Thoracic aorta (tissue), 2 donors: ENCODE measurements at places on chromosomes 4 and X. TPM values are rescaled to one million over a fixed set of nuclear protein-coding genes. Genes with fewer than 3 reads are reported as not detected.

The C4orf36 gene
- total RNA-seq = not detected

- no peak for DNase-seq
- no peak overlapping the region for H3K27ac ChIP-seq
- H3K4me1 ChIP-seq = no peaks in the 10 kb centered on the region
- no peaks in the 10 kb centered on the region for H3K27me3 ChIP-seq
- peak overlapping the region; percentile 52 for H3K4me3 ChIP-seq
These were observed 36.5 kb downstream of the SHOX start for GRCh38 chrX:666762-667720.

- no peaks in the 10 kb centered on the region for H3K36me3 ChIP-seq
- DNase-seq = no peak
- no peaks in the 10 kb centered on the region for H3K4me1 ChIP-seq
These were observed 145.7 kb downstream of the AMMECR1 start for GRCh38 chrX:110172215-110172614.

DNA sequence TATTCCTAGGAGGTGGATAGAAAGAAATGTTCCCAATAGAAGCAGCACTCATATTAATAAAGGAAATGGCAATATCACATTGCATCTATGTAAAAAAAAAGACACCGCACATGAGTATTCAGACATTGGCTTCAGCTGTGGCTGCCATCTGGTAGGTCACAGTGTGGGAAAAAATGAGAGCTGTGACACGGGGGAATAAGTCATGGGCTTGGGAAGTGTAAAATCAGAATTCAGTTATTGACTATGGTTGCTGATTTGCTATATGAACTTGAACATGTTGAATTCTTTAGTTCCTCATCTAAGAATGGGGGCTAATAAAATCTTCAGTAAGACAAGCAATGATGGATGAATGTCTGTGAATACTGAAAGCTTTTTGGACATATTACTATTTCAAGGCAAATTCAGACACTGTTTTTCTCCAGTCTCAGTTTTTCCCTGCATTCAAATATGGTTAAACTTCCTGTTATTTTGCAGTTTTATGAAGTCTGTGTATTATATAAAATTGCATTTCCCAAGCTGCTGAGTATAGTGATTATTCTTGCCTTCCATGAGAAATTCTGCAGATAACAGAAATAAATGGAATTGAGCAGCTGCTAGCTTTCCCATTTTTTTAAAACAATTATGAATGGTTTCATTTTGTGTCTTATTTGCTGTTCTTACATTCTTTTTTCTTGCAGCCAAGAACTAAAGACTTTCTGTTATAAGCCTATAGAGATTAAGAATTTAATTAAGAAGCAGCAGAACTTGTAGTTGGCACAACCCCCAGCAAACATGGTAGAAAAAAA is 221.0 kb downstream of the ANKRD50 start:
- DNase-seq = no peak
- no peak overlapping the region for H3K4me3 ChIP-seq
- H3K27me3 ChIP-seq = no peaks in the 10 kb centered on the region
- no peaks in the 10 kb centered on the region for H3K36me3 ChIP-seq

DNA sequence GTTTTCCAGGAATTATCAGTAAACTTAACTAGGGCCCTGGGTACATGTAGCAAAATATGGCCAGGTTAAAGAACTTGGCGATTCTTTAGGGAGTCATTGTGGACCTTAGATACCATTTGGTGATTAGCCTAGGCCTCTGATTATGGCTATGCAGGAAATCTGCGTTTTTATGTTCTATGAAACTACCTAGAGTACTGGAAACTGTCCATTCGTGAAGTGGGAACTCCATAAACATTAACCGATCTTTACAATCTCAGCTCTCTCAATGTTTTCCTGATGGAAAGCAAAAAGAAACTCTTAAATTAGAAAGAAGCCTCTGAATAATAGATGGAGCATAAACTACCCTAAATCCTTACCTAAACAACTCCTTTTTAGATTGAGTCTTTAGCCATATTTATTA is 121.9 kb downstream of the SH3RF1 start:
- no peak overlapping the region for H3K27ac ChIP-seq
- no peaks in the 10 kb centered on the region for H3K27me3 ChIP-seq
- no peak overlapping the region for H3K4me3 ChIP-seq
- DNase-seq = no peak

The AFM gene
- not detected for total RNA-seq

DNA sequence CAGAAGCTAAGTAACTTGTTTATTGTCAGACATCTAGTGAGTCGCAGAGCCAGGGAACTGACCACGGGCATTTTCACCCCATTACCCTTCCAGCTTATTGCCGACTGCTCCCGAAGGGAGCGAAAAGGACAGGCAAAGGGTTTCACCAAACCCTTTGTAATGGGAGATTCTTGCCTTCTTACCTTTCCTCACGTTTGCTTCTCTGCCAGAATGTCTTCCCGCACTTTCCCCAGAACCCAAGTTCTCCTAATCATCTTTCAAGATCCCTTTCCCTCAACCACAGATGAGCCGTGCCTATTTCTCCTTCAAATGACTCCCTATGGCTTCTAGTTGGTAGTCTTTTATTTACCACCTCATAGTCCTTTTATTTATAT is 520 bp upstream of the SRP72 start:
- H3K36me3 ChIP-seq = no peaks in the 10 kb centered on the region
- H3K4me3 ChIP-seq = peak overlapping the region; percentile 87
- H3K4me1 ChIP-seq = peaks cover 27% of the 10 kb centered on the region
- no peaks in the 10 kb centered on the region for H3K27me3 ChIP-seq
- peak overlapping the region; percentile 89 for H3K27ac ChIP-seq

DNA sequence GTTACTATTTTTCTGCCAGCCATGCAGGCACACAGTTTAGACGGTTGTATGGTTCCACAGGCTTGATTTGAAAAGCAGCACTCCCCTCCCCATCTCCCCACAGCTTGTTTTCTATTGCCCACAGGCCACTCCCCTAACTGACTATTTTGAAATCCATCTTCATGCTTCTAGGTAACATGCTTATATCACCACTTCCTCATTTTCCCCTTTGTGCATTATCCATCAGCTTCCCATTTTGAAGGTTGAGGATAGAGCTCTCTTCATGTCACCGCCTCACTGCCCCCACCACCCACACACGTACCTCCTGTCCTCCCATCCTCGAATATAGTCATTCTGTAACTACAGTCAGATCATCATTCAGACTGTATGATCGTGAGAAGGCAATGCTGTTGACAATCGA is 224.7 kb downstream of the MID1 start:
- H3K27ac ChIP-seq = no peak overlapping the region
- H3K4me3 ChIP-seq = no peak overlapping the region
- H3K36me3 ChIP-seq = no peaks in the 10 kb centered on the region
- no peak for DNase-seq
- no peaks in the 10 kb centered on the region for H3K27me3 ChIP-seq

The SNX12 gene
- total RNA-seq = 62.1 TPM

The ABLIM2 gene
- 28.6 TPM for total RNA-seq

- no peaks in the 10 kb centered on the region for H3K36me3 ChIP-seq
- no peaks in the 10 kb centered on the region for H3K4me1 ChIP-seq
- DNase-seq = no peak
- no peak overlapping the region for H3K4me3 ChIP-seq
These were observed 454.9 kb downstream of the PDGFC start for GRCh38 chr4:156516698-156517097.

DNA sequence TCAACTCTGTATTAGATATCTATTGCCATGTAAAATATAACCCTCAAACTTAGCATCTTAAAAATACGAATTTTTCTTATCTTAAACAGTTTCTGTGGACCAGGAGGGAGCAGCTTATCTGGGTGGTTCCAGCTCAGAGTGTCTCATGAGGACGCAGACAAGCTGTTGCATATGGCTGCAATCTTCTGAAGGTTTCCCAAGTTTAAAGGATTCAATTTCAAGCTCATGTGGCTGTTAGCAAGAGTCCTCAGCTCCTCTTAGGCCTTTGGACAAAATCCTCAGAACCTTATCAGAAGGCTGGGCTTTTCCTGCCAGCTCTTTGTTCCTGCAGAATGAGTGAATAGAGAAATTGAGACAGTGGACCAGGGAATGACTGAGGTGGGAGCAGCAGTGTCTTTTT is 2.8 kb upstream of the CTSO start:
- H3K27me3 ChIP-seq = no peaks in the 10 kb centered on the region
- H3K36me3 ChIP-seq = no peaks in the 10 kb centered on the region
- no peaks in the 10 kb centered on the region for H3K4me1 ChIP-seq
- no peak overlapping the region for H3K4me3 ChIP-seq
- no peak for DNase-seq

DNA sequence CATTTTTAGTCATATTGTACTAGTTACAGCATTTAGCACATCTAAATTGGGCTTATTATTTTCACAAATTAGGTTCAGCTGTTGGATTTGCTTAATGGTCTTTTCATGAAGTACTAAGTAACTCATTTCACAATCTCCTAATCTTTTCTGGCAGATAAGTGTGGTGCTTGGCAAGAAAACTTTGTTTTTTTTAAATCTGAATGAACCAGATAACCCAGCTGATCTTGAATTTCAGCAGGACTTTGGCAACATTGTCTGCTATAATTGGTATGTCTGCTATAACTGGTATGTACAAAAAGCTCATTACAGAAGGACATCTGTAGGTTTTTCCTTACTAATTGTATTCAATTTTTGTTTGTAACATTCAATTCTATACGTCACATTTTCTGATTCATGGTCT is 22.7 kb downstream of the WDR19 start:
- no peak for DNase-seq
- H3K4me1 ChIP-seq = peaks cover 11% of the 10 kb centered on the region
- no peaks in the 10 kb centered on the region for H3K27me3 ChIP-seq
- H3K4me3 ChIP-seq = no peak overlapping the region
- H3K27ac ChIP-seq = no peak overlapping the region
- peaks cover 21% of the 10 kb centered on the region for H3K36me3 ChIP-seq

The NEXMIF gene
- 2.2 TPM for total RNA-seq

DNA sequence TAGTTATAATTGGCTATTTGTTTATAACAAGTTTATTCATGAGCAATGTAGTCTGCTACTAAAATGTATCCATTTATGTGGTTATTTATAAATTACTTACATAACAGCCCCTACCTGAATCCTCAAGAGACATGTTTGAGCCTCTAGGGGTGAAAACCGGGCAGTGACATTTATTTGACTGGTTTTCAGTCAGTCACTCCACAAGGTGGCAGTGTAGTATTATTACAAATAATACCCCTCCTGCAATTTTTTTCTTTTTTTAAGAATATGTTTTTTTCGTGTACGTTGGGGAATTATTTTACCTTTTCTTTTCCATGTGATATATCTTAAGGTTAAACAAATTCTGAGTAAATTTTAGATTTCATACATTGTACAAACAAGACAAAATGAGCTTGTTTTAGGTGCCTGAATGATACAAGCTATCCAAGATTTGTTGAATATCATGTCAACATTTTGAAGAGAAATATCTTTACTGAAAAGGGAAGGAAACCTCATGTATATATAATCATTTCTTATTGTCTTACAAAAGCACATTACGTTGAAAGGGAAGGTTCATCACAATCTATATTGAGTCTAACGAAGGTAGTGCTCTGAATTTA is 598.7 kb upstream of the TECRL start:
- H3K27me3 ChIP-seq = no peaks in the 10 kb centered on the region
- no peak overlapping the region for H3K4me3 ChIP-seq
- no peak for DNase-seq
- H3K27ac ChIP-seq = no peak overlapping the region

The OTUD6A gene
- not detected for total RNA-seq

GRCh38 chr4:108502356-108502755 is 118.0 kb upstream of the RPL34 start:
- no peak overlapping the region for H3K4me3 ChIP-seq
- H3K4me1 ChIP-seq = no peaks in the 10 kb centered on the region
- H3K36me3 ChIP-seq = no peaks in the 10 kb centered on the region
- H3K27me3 ChIP-seq = no peaks in the 10 kb centered on the region
- DNase-seq = no peak
- H3K27ac ChIP-seq = no peak overlapping the region

GRCh38 chr4:153142700-153143438 is 61.4 kb upstream of the TRIM2 start:
- H3K27ac ChIP-seq = no peak overlapping the region
- H3K4me3 ChIP-seq = peak overlapping the region; percentile 63
- no peaks in the 10 kb centered on the region for H3K27me3 ChIP-seq
- peak; percentile 28 for DNase-seq
- H3K4me1 ChIP-seq = no peaks in the 10 kb centered on the region
- no peaks in the 10 kb centered on the region for H3K36me3 ChIP-seq

DNA sequence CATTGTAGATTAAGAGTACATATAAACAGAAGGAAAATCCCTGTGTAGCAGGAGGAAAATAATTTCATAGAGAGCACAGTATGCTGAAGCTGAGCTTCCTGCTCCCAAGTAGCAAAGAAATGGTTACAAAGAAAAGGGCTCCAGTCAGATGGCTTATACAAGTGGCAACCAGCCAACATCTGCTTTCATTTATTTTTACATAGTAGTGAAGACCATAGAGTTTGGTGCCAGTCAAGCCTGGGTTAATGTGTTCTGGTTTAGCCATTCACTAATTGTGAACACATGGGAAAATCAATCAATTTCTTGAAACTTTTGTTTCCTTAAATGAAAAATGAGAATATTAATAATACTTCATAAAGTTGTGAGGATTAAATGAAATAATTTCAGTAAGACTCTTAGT is 111.3 kb upstream of the ELOVL6 start:
- no peak for DNase-seq
- no peaks in the 10 kb centered on the region for H3K27me3 ChIP-seq
- no peak overlapping the region for H3K27ac ChIP-seq

DNA sequence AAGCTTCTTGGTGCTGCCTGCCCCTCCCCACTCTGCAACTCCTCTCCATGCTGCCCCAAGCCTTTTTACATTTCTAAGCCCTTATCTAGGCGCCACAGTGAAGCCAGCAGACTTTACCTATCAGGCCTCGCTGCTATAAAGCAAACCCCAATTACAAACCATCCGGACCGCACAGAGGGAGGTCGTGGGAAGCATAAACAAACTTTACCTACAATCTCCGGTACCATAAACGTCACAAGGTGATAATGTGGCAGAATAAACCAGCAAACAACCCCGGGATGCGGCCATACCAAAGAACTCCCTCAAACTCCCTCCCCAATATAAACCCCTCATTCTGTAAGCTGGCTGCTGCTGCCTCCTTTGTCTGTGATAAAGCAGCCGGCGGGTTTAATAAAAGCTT is 54.0 kb upstream of the ZCCHC13 start:
- no peak for DNase-seq
- no peak overlapping the region for H3K4me3 ChIP-seq
- peak overlapping the region; percentile 59 for H3K27ac ChIP-seq
- H3K36me3 ChIP-seq = no peaks in the 10 kb centered on the region
- H3K4me1 ChIP-seq = peaks cover 43% of the 10 kb centered on the region
